ENCODE measurements at places on chromosomes 2 and 18.

GRCh38 chr2:39615675-39616074 lies 50.0 kb upstream of the TMEM178A start:
- no peak for DNase-seq
- no peak overlapping the region for H3K27ac ChIP-seq
- no peaks in the 10 kb centered on the region for H3K27me3 ChIP-seq
- H3K4me1 ChIP-seq: no peaks in the 10 kb centered on the region

GRCh38 chr18:72555968-72556367 lies 11.8 kb upstream of the CBLN2 start:
- no peak overlapping the region for H3K4me3 ChIP-seq
- H3K4me1 ChIP-seq: no peaks in the 10 kb centered on the region
- no peak overlapping the region for H3K27ac ChIP-seq
- no peaks in the 10 kb centered on the region for H3K36me3 ChIP-seq
- DNase-seq: no peak
- peaks cover 5% of the 10 kb centered on the region for H3K27me3 ChIP-seq

- no peaks in the 10 kb centered on the region for H3K4me1 ChIP-seq
- H3K36me3 ChIP-seq: no peaks in the 10 kb centered on the region
- H3K27me3 ChIP-seq: no peaks in the 10 kb centered on the region
Measured at GRCh38 chr2:72011791-72012190, 135.9 kb downstream of the CYP26B1 start.

DNA sequence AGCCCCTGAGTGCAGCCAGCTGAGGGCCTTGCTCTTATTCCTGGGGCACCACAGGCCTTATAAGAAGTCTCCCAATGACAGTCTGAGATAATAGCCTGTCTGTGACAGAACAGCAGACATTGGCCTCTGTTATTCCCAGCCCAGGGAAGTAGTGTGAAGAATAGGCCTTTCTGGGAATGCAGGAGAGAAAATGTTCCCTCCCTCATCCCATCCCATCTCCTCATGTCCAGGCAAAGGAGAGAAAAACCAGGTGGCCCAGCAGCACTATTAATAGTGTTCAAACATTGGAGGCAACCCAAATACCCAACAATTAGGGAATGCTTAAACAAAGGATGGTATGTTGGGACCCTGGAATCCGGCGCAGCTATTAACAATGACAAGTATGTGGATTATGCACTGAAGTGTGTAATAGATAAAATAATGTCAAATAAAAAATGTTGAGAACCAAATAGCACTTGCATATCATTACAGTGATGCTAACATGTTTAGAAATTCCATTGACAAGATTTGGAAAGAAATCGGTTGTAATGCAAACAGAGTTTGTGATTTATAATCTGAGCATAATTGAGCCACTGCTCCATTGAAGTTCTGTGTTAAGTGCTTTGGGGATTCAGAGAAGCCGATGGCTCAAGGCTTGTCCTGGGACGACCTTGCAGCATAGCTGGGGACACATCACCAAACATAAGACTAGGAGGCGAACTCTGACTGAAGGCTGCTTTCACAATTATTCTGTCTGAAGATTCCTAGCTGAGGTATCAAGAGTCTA lies 69.3 kb downstream of the LBH start:
- H3K36me3 ChIP-seq: no peaks in the 10 kb centered on the region
- peaks cover 8% of the 10 kb centered on the region for H3K4me1 ChIP-seq
- H3K27me3 ChIP-seq: no peaks in the 10 kb centered on the region
- H3K27ac ChIP-seq: peak overlapping the region; percentile 73

- no peak overlapping the region for H3K27ac ChIP-seq
- no peaks in the 10 kb centered on the region for H3K27me3 ChIP-seq
- H3K4me1 ChIP-seq: no peaks in the 10 kb centered on the region
- no peak overlapping the region for H3K4me3 ChIP-seq
Measured at GRCh38 chr2:203629699-203630098, 76.7 kb upstream of the CD28 start.

DNA sequence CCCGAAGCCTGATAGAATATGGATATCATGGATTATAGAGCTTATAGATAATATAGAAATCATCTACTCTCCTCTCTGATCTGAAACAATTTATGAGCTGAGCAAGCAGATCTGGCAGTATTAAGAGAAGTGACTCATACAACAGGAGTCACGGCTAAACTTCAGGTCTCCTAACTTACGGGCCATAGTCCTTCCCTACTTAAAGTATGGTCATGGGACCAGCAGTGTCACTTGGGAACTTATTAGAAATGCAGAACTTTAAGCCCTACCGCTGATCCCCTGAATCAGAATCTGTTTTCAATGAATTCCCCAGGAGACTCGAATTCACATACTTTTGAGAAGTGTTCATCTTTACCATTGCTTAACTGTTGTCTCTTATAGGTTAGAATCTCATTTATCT lies 195.7 kb upstream of the FANCL start:
- H3K4me3 ChIP-seq: no peak overlapping the region
- no peak for DNase-seq
- H3K4me1 ChIP-seq: no peaks in the 10 kb centered on the region
- no peaks in the 10 kb centered on the region for H3K27me3 ChIP-seq

DNA sequence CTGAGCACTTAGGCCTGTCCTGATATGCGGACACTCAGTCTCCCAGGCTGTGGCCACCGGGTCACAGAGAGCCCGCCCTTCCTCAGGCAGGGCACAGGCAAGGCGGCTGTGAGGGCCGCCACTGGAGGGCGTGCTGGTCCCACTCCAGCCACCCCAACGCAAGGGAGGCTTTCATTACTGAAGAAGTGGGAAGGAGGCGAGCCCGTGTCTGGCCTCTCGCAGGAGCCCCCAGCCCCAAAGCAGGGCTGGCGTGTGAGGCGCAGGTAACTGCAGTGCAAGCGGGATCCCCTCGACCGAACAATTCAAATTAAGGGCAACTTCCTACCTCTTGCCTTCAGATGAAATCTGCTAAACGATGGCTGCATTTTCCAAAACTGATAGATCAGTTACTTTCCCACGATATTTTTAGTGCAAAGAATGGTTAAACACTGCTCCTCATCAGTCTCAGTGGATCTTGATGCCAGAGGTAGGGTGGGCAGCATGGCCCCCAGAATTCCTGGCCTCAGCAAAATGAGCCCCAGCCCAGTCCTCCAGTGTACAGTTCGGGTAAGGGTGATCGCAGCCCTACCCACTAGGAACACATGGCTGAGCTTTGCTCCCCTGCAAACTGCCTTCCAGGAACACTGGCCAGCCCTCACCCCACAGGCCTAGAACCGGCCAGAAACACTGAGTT lies 97.2 kb downstream of the SEPTIN10 start:
- no peak overlapping the region for H3K27ac ChIP-seq
- H3K36me3 ChIP-seq: no peaks in the 10 kb centered on the region
- no peak overlapping the region for H3K4me3 ChIP-seq
- no peaks in the 10 kb centered on the region for H3K27me3 ChIP-seq
- DNase-seq: no peak

All from uterus (tissue), 4 donors.